ENCODE measurements at places on chromosomes 13 and 19.

- peak; percentile 52 for DNase-seq
Observed at GRCh38 chr19:19405971-19406877, 749 bp downstream of the GATAD2A start.

- DNase-seq, result no peak
Observed at GRCh38 chr13:31334994-31335557, 135.3 kb downstream of the B3GLCT start.

GRCh38 chr13:74288361-74288911 is 154.2 kb upstream of the KLF12 start:
- DNase-seq, result no peak

GRCh38 chr19:51207747-51208146 is 17.1 kb upstream of the CD33 start:
- no peak for DNase-seq

- DNase-seq, result no peak
Observed at GRCh38 chr13:33367926-33368325, 82.4 kb upstream of the STARD13 start.

GRCh38 chr19:22616659-22617058 is 17.5 kb upstream of the ZNF492 start:
- DNase-seq, result no peak

GRCh38 chr19:4075373-4075772 is 8.7 kb upstream of the ZBTB7A start:
- peak; percentile 44 for DNase-seq

- no peak for DNase-seq
Observed at GRCh38 chr19:55146078-55146704, 2.8 kb downstream of the TNNT1 start.

DNA sequence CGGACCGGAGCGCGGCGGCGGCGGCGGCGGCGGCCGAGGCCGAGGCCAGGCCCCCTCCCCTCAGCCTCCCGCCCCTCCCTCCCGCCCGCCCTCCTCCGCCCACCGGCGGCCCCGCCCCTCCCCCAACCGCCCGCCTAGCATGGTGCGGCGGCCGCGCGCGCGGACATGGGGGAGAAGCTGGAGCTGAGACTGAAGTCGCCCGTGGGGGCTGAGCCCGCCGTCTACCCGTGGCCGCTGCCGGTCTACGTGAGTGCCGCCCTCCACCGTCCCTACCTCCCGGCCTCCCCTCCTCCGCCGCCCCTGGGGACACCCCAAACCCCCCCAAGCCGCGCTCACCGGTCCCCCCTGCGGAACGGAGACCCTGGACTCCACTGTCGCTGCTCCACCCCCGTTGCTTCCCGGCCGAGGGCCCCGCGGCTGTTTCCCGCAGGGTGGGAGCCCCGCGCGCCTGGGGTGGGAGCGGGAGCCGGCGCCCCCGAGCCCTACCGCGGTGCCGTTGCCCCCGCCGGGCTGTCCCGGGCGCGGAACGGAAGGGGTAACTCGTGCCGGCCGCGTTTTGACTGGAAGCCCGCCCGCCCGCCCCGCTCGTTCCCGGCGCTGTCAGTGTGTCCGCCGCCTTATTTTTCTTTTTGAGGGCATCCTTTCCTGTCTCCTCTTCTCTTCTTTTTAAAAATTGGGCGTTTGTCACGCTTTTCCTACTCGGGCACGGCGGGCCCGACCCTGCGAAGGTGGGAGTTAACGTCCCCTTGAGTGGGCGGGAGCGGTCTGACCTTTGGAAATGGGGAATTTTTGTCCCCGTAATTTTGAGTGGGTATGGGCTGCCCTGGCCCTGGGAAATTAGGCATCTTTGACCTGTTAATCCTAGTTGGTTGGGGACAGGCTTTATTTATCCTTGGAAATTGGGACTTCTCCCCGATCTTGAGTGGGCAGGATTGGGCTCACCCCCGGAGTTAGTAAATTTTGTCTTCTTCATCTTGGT is 576 bp downstream of the DOT1L start:
- no peak for DNase-seq

DNA sequence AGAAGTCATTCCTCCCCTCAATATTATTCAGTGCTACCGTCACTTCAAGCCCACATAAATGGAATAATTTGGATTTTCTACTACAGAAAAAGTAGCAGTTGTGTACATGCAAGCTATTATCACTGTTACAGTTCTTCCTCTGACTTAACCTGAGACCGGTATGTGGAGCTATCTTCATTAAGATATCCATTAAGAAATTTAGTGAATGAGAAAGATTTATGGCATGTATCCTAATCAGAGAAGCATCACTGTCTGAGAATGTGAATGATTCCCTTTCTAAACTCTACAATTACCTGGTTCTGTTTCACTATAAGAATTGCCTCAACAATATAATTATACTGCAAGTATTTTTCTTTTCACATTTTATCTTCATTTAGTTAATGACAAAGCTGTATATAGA is 278.7 kb downstream of the KLF5 start:
- peak; percentile 23 for DNase-seq

DNA sequence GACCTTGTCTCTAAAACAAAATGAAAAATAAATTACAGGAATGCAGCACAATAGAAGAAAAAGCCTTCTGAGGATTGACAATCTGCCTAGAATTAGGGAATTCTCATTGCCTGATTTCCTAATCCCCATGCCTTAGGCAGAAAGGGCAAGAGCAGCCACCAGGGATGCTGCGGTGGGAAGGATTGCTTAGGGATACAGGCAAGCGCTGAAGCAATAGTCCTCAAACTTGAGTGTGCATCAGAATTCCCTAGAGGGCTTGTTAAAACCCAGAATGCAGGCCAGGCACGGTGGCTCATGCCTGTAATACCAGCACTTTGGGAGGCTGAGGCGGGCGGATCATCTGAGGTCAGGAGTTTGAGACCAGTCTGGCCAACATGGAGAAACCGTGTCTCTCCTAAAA is 1.0 kb upstream of the OR7C2 start:
- DNase-seq, result no peak

GRCh38 chr13:38191016-38191415 is 158.6 kb upstream of the UFM1 start:
- no peak for DNase-seq

DNA sequence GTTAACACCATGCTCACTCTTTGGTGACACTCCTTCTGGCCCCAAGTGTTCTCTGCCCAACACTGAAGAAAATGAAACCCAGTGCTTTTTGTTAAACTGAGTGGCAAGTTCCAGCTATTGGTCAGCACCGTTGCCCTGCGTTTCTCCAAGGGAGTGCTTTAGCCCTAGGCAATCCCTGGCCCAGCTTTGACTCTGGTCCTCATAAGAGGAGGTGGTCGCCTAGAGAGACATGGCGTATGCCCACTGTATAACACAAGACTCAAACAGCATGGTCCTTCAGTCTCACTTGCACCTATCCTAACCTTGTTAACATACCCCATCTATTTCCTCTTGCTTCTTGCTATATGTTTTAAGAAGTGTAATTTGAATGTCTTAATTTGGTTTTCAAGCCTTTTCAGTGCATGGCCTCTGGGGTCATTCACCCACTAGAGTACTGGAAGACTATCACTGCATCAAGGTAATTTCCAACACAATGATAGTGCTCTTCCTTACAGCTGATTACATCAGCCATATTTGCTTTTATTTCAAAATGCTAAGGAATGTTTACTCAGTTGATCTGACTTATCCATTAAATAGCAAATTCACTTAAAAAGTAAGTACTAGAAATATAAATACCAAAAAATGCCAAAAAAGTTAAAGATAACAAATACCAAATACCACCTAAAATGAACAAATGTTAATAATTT is 190.5 kb upstream of the SOX21 start:
- no peak for DNase-seq

DNA sequence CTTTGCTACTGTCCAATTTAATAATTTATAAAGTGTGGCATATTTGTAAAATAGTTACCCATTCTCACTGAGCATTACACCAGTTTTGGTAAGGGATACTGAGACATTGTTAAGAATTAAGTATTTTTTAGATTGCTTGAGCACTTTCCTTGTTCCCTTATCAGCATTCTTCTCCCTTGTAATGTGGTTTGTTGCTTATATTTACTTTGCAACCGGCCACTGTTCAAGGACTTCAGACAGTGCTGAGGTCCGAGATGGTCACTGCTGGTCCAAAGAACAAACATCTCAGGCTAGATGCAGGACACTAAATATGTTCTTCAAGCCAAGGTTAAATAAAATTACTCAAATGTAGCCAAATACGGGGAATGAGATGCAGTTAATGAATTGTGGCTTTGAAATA is 161.4 kb downstream of the TM9SF2 start:
- no peak for DNase-seq

GRCh38 chr19:40576151-40576584 is 505 bp upstream of the SHKBP1 start:
- no peak for DNase-seq

- DNase-seq, result no peak
Observed at GRCh38 chr19:31294189-31294588, 55.0 kb downstream of the TSHZ3 start.

DNA sequence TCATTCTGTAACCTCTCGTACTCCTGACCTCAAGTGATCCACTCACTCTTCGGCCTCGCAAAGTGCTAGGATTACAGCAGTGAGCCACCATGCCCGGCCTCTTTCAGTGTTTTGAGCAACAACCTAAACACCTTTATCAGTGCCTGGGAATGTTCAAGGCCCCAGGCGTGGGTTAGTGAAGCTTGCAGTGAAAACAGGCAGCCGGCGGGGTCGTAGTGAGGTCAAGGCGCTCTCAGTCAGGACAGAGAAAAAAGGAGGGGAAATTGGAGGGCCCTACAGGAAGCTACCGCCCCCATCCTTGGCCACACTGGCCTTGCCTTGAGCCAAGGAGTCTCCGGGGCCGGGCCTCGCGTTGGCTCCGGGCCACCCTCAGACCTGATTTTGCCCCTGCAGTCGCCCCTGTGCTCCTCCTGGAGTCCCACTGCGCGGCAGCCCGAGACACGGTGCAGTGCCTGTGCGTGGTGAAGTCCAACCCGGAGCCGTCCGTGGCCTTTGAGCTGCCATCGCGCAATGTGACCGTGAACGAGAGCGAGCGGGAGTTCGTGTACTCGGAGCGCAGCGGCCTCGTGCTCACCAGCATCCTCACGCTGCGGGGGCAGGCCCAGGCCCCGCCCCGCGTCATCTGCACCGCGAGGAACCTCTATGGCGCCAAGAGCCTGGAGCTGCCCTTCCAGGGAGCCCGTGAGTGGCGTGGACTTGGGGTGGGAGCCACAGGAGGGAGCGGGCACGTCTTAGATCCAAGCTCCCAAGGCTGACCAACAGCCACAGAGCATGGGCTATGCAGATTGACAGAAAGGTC is 17.7 kb downstream of the MAG start:
- DNase-seq, result peak; percentile 89

- DNase-seq, result no peak
Observed at GRCh38 chr19:33703821-33704220, 82.1 kb downstream of the CHST8 start.
